Ureter (tissue), 1 donor: ENCODE measurements at places on chromosomes 5 and 9. TPM values are rescaled to one million over a fixed set of nuclear protein-coding genes. Genes with fewer than 3 reads are reported as not detected.

- no peak for DNase-seq
Measured at GRCh38 chr5:122126756-122127321, 2.5 kb upstream of the ZNF474 start.

Gene SAPCD2
- 1.6 TPM for total RNA-seq

Gene PCDHGB1
- total RNA-seq, result 3.0 TPM

Gene FAF2
- 50.1 TPM for total RNA-seq

Gene C9orf153
- 0.36 TPM for total RNA-seq

GRCh38 chr9:131277910-131278701 is 1.8 kb upstream of the FAM78A start:
- DNase-seq, result peak; percentile 83

DNA sequence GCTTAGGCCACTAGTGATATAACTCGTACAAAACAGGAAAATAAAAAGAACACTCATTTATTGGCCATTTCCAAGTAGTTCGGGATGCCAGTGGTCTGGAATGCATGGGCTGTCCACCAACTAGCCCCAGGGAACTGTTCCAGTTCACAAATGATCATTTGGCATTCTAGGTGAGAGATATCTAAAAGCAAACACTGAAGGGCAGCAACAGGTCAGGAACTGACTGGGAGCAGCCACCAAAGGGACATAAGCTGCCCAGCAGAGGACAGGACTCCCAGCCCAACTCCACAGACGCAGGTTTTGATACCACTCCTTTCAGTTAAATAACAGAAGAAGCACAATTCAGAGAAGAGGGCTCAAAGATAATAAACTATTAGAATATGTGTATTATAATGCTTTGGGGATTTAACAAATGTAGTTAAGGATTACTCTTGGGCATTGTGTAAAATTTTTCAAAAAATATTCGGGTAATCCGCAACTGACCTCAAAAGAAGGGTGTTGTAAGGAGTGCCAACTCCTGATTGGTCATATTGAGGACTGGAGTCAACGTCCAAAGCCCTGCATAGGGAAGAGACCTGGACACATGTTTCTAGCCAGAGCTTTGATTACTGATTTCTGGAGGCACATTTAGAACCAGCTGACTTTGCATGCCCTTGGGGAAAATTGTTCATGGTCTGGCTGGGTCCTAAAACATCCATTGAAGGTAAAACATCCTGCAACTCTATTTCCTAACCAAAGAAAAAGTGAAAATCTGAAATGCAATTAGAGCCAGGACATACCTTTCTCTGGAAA is 320.0 kb downstream of the DNAH5 start:
- no peak for DNase-seq

DNA sequence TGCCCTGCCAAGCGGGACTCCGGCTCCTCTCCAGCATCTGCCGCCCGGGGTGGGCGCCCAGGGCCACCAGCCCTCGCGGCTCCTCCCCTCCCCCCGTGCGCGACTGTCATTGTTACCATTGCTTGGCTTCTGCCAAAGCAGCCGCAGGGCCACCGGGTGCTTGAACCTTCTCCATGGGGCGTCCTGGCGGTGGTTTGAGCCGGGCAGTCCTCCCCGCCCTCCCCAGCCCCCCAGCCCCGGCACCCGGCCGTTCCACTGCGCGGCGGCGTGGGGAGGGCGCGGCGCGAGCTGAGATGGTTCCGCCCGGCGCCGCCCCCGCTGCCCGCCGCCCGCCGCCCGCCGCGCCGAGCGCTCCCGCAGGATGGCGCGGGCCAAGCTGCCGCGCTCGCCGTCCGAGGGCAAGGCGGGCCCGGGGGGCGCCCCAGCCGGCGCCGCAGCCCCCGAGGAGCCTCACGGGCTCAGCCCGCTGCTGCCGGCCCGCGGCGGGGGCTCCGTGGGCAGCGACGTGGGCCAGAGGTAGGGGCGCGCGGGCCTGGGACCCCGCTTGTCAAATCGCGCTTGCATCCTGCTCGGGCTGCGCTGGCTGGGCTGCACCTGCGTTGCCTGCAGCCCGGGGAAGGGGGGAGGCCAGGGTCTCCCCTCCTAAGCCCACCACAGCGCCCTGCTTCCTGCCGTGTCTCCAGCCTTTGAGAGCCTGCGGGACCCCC is 34.4 kb downstream of the KCNT1 start:
- no peak for DNase-seq

Gene SAXO1
- 0.57 TPM for total RNA-seq

Gene TAF1L
- not detected for total RNA-seq

Gene PRKAA1
- 114 TPM for total RNA-seq

Gene IL5
- total RNA-seq, result not detected

GRCh38 chr9:85743275-85744128 is 1.7 kb upstream of the AGTPBP1 start:
- no peak for DNase-seq

GRCh38 chr9:27632254-27632653 is 59.0 kb upstream of the C9orf72 start:
- DNase-seq, result no peak

GRCh38 chr9:3118081-3118480 is 274.2 kb upstream of the PUM3 start:
- no peak for DNase-seq

Gene ZDHHC21
- 21.7 TPM for total RNA-seq
